Ascending aorta (tissue), 2 donors: ENCODE measurements at places on chromosomes 3 and 15. TPM values are rescaled to one million over a fixed set of nuclear protein-coding genes. Genes with fewer than 3 reads are reported as not detected.

The PHLDB2 gene
- total RNA-seq = 58.6 TPM

The GOLGA8J gene
- 0.75 TPM for total RNA-seq

- no peak for DNase-seq
Observed at GRCh38 chr3:68256635-68257223, 602.3 kb upstream of the SUCLG2 start.

GRCh38 chr15:42498212-42499068 lies 3.0 kb downstream of the SNAP23 start:
- no peak for DNase-seq

- DNase-seq = no peak
Observed at GRCh38 chr3:117526470-117527079, 817.0 kb downstream of the TUSC7 start.

DNA sequence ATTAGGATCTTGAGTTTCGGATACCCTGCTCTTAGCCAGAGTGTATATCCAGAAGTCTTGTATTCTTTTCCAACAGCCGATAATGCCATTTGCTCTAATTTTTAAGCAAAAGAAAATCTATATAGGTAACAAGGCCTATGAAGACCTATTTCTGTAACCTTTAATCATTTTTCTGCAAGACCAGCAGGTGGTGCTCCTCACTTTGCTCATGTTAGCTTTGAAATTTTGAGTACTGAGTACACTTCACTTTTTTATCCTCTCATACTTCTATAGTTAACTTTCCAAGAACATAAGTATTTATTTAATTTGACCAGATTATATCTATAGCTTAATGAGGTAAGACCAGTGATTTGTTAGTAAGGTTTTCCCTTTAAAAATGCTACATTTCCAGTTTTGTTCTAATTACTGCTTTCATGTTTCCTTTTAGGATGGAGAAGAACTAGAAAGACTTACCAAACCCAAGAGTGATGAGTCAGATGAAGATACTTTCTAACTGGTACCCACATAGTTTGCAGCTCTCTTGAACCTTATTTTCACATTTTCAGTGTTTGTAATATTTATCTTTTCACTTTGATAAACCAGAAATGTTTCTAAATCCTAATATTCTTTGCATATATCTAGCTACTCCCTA lies 20.5 kb downstream of the SLC35A5 start:
- DNase-seq = no peak

The PTX3 gene
- 9.2 TPM for total RNA-seq

DNA sequence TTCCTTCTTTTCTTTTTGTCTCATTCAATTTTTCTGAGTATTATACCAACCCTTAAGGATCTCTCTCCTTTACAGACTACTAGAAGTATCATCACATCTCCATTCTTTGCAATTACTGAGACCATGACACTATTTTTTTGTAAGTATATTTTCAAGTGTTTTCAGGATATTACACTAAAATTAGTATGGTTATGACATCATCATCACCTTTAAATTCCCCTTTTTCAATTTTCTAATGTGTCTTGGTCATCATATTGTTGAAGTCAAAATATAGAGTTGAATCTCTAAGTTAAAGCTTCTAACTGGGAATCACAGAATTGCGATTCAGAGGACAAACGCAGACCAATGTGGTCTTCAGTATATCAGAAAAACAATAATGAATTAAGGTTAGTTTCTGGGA lies 1475.1 kb downstream of the OTOL1 start:
- no peak for DNase-seq

The RTP4 gene
- not detected for total RNA-seq

The LRRC31 gene
- not detected for total RNA-seq

DNA sequence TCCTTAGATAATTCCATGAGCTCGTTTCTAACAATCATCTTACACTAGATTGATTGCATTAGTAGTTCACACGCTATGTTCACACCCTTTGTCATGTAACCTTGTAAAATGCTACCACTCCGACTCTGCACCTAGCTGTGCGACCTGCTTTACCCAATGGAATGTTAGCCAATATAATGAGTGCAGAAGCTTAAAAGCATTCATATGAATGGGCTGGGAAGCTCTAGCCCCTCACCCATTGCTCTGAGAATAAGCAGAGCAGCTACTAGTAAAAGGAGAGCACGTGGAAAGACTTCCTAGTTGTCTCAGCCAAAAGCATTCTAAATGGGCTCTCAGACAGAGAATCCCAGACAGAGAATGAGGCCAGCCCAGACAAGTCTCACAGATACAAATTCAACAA lies 410.6 kb upstream of the UBE2E2 start:
- DNase-seq = no peak

The COL8A1 gene
- 459 TPM for total RNA-seq

GRCh38 chr3:3586336-3586735 lies 212.9 kb upstream of the LRRN1 start:
- DNase-seq = no peak

The STAC gene
- 16.0 TPM for total RNA-seq

The SLC28A2 gene
- total RNA-seq = not detected

GRCh38 chr3:178960181-178960580 lies 111.4 kb downstream of the ZMAT3 start:
- no peak for DNase-seq

GRCh38 chr15:23854203-23854911 lies 167.3 kb upstream of the NDN start:
- no peak for DNase-seq

GRCh38 chr3:114904633-114905032 lies 242.5 kb downstream of the ZBTB20 start:
- DNase-seq = no peak

- DNase-seq = no peak
Observed at GRCh38 chr3:192494174-192494573, 233.2 kb downstream of the FGF12 start.

- no peak for DNase-seq
Observed at GRCh38 chr3:22269831-22270230, 518.8 kb upstream of the ZNF385D start.
